ENCODE measurements at places on chromosomes 13 and 19.

DNA sequence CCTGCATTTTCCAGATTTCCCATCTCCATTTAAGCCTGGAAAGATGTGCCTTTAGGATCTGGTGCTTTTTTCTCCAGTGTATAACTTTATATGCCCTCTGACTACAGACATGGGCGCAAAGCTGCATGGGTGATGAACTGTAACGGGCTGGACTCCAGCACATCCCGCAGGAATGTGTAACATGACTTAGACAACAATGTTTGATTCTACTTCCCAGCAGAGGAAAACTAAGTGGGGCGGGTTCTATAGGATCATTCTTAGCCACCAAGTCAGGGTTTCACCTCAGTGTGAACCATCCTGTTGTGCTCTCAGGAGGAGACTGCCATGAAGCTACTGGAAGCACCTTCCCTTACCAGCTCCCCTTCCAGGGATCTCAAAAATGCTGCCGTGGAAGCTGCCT lies 93.2 kb upstream of the SERP2 start:
- DNase-seq = no peak

DNA sequence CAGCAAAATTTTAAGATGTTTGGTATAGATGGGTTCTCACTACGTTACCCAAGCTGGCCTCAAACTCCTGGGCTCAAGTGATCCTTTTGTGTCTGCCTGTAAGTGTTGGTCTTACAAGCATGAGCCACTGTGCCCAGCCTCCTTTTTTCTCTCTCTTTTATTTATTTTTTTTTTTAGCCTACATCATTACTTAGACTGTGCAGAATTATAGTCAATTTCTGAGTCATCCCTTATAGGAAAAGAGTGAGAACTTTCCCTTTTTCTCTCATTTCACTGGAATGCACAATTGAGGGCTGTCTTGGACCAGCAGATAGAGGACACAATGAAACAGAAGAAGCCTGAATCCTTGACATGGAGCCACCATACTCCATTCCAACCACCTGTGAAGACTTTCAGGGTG lies 13.3 kb downstream of the TSKS start:
- no peak for DNase-seq

GRCh38 chr19:43538922-43539321 lies 5.9 kb downstream of the ZNF575 start:
- no peak for DNase-seq

GRCh38 chr13:50401049-50401505 lies 385.8 kb downstream of the KCNRG start:
- DNase-seq = no peak

DNA sequence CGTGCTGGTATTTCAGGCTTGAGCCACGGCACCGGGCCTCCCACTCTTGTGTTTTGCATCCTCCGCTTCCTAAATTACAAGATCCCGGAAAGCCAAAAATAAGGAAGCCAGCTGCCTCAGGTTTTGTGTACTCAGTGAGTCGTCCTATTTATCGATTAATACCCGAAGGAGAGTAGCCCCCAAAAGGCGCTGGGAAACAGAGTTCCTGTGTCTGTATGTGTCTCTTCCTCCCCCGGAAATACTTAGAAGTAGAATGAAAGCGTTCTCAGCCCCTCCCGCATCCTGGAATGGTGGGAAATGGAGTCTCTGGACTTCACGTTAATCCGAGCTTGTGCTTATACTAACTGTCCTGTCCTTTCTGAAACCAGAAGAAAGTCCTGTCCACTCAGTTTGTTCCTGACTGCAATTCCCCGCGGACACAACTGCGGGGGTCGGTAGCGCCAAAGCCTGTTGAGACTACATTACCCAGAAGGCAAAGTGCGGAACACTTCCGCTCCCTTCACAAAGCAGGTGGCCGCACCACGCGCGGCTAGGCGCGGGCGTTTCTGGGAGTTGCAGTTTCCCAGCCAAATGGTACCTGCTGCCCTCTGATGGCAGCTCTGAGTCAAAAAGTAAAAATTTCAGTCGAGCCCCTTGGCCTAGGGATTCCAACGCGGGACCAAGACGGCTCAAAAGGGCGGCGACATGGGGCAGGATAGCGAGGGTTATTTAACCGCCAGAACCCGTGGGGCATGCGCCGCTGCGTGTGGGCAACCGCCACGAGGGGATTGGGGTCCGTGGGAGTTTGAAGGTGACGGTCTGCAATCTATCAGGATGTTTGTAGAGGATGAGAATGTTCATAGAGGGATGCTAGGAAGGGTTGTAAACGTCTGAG lies 2.2 kb upstream of the GSK3A start:
- peak; percentile 77 for DNase-seq

- DNase-seq = no peak
Observed at GRCh38 chr19:18637673-18638630, 1.1 kb downstream of the KLHL26 start.

DNA sequence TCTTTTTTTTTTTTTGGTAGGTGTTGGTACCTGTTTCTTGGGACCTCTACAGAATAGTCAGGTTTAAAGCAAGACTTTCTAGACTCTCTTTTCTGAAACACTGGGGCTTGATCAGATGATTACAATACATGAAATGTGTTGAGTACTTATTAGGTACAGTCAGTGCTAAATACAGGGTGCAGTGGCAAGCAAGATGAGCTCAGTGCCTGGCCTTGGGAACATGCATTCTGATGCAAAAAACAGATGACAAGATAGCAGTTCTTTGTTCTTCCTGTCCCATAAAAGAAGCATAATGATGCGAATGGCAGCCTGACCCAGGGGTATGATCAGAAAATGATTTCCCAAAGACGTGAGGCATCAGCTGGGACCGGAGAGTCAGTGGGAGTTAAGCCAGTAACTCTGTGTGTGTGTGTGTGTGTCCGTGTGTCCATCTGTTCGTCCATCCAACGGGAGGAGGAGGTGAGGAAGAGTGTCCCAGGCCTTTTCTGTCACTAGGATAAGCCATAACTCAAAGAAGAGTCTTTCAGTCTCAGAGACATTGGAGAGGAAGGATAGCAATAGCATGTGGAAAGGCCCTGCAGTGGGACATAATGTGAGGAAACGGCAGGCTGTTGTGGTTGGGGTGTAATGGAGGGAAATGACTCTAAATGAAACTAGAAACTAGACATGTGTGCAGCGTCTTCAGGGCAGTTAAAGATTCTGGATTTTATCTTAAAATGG lies 32.2 kb downstream of the SLAIN1 start:
- no peak for DNase-seq

GRCh38 chr13:39148513-39148961 lies 110.3 kb downstream of the NHLRC3 start:
- no peak for DNase-seq

GRCh38 chr13:58953638-58954037 lies 1210.1 kb downstream of the DIAPH3 start:
- no peak for DNase-seq

DNA sequence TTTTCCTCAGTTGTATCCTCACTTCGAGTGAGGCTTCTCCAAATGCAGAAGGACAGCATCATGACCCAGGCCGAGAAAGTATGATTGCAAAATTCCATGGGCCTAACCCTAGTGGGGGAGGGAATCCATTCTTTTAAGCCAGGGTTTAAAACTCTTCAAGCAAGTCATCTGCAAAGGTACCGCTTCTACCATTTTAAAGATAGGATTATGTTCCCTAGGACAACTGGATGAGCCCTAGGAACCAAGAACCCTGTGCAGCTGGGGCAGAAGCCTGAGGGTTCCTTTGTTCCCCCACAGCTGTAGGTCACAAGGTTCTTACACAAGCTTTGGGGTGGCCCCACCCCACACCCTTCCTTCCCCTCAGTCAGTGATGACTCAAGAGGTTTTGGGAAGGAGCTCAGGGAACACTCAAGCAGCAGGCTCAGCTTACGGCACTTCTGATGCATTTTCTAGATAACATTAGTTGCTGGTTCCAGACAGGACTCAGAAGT lies 13.5 kb downstream of the ARL11 start:
- no peak for DNase-seq

DNA sequence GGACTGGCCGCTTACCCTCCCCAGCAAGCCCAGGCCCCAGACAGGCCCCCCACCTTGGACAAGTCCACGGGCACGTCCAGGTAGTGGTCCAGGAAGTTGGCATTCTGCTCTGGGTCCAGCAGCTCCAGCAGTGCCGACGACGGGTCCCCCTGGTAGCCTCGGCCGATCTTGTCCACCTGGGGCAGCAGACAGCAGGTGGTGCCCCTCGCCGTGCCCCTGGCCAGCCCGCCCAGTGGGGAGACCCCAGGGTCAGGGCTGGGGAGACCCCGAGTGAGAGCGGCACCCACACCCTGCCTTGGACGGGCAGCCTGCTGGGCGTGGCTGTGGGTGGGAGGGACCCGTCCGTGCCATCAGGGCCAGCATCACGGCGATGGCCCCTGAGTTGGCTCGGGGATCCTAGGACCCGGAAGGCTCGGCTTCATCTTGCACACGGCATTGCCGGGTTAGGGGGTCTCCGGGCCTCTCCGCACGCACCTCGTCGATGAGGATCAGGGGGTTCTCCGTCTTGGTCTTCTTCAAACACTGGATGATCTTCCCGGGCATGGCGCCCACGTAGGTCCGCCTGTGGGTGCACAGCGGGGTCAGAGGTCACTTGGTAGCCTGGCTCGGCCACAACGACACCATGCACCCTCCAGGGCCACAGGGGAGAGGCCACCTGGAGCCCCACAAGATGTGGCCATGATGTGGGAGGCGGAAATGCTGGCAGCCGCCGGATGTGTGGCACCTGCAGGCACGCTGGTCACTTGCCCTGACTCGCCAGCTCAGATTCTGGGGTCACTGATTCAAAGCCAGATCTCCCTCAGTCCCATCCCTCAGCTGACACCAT lies 6.3 kb downstream of the RPL36 start:
- DNase-seq = no peak

GRCh38 chr19:6421075-6422014 lies 3.3 kb downstream of the KHSRP start:
- DNase-seq = no peak

GRCh38 chr13:111219950-111220349 lies 100.5 kb upstream of the TEX29 start:
- no peak for DNase-seq

DNA sequence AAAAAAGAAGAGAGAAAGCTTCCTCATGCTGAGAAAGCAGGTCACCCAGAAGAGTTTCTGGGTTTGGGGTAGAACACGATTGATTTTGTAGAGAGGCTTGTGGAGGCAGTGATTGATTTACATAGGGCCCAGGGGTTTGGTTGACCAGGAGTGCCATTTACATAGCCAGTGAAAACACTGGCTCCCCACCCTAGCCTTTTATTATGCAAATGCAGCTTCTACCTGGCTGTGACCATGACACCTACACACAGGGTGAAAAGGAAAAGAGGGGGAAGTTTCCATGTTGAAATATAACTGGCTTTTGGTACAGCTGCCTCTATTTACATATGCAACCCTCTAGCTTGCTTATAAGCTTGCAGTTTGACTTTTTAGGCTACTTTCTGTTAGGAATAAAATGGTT lies 62.0 kb downstream of the ZNF100 start:
- DNase-seq = no peak

GRCh38 chr19:2552859-2553258 lies 76.9 kb downstream of the GADD45B start:
- peak; percentile 21 for DNase-seq

DNA sequence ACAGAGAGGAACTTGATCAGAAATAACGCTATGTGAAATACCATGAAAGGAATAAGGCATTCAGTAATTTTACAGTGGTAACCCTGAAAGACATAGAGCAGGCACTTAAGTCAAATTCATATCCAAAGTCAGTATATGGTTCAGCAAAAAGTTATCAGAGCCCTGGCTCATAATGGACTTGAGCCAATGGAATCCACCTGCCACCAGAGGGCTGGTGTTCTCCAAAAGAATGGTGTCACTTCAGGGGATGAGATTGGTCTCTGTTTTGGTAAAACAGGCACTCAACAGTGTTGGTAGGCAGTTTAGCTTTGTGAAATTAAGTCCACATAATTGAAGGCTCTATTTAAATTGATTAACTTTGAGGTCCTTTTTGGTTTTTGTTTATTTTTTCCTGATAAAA lies 93.9 kb downstream of the LIG4 start:
- no peak for DNase-seq

DNA sequence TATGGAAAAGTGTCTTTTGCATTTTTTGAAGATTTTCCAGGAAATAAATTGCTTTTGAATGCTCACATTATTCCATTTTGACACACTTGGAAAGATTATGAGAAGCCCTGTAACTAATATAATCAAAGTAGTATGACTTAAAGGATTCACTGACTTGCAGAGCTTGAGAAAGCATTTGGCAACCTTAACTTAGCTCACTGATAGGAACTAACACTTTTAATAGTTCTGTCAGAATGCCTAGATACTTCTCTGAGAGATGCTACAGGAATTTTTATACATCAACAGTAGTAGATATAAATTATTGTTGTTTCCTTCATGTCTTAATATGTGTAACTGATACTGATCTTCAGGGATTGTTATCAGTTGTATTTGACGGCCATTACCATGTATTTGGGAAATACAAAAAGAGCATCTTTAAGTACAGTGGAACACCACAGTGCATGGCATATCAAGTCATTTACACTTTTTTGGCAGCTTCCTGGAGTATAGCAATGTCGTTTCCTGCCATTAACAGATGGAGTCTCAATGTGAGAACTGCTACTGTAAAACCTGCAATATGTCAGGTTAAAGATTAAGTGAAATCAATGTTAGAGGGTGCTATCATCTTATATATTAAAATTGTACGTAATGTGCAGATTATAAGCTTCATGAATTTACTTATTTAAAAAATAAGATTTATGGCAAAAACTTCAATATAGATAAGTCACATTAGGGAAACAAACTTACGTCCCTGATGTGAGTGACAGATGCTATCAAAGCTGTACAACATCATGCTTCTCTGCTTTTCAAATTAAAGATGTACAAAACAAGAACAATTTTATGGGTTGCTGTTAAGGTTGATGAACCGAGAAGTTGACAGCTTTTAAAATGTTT lies 1159.8 kb upstream of the MIR17HG start:
- DNase-seq = no peak

GRCh38 chr13:107992542-107992941 lies 222.8 kb downstream of the LIG4 start:
- DNase-seq = no peak

- DNase-seq = no peak
Observed at GRCh38 chr19:29516821-29517395, 8.9 kb upstream of the VSTM2B start.

- DNase-seq = no peak
Observed at GRCh38 chr13:25871389-25872125, 180.3 kb downstream of the SHISA2 start.

- DNase-seq = no peak
Observed at GRCh38 chr13:107266657-107267056, 698.7 kb upstream of the ARGLU1 start.

GRCh38 chr19:1488282-1488601 lies 1.9 kb downstream of the PCSK4 start:
- no peak for DNase-seq

GRCh38 chr19:41226053-41226873 lies 7.2 kb downstream of the AXL start:
- DNase-seq = peak; percentile 4
